CD4-positive, alpha-beta T cell treated with Interleukin-6 at 100 ng/mL for 8 hours (primary cell): ENCODE measurements at places on chromosomes 2 and 18.

DNA sequence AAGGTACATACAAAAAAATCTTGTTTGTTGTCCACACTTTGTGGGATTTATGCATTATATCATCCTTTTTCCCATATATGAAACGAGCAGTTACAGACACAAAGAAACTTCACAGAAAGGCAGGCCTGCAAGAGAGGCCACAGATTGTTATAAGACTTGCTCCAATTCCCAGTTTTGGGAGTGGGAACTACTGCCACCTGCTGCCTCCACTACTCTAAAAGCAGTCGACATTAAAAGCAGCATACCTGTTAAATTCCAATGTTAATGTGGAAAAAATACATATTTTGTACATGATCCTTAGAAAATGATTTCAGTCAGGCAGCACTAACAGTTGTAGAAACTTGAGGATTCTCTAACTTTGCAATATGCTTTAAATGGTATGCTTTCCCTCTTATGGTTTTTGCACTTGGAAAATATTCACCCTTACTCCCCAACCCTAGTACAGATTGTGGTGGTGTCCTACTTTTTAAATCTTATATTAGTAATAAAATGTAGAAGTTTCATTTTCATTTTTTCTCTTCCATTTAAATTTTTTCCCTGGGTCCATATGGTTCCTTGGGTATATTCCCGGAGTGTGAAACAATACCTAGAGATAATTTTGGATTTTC is 37.9 kb downstream of the SLC38A11 start:
- no peak for DNase-seq

DNA sequence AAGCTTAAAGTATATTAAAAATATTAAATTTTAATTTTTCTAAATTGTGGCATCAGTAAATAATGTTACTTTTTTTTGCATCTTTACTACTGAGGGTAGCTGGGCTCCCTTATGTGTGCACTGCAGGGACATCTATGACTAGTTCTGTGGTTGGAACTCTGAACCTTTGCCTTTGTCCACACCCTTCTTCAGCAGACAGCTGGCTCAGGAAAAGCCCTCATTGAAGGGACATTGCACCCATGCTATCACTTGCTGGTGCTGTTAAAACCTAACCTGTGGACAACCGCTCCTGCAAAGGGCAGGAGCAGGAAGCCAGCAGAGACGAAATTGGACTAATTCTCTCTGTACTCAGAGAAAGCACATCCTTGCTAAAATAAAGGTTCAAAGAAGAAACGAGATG is 30.1 kb downstream of the MOCOS start:
- DNase-seq = no peak

GRCh38 chr2:239274391-239275043 is 126.3 kb downstream of the HDAC4 start:
- no peak for DNase-seq

DNA sequence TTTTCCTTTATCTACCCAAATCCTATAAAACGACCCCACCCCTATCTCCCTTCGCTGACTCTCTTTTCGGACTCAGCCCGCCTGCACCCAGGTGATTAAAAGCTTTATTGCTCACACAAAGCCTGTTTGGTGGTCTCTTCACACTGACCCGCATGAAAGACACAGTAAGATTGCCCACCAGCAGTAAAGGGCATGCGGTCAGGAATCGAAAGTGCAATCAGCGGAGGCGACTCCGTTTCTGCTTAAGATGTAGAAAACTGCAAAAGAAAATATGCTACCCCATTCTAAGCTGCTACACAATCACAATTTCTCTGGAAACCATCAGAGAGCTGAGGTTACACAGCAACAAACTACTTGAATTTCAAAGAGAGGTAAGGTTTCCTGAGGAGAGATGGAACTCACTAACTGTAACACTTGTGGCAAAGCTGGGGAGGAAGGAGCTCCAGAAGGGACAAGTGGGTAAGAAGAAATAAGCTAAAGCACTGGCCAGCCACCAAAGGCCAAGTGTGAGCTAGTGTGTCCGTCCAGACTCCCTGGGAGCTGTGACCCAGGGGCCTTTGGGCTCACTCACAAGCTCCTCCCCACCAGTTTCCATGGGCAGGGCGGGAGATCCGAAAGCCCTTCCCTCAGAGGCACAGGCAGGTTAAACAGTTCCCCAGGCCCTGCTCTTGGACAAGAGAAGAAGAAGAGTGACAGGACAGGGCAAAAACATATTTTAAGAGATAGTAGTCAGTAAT is 72.8 kb upstream of the TGFA start:
- DNase-seq = no peak

GRCh38 chr2:241007880-241008710 is 9.7 kb downstream of the SNED1 start:
- no peak for DNase-seq

DNA sequence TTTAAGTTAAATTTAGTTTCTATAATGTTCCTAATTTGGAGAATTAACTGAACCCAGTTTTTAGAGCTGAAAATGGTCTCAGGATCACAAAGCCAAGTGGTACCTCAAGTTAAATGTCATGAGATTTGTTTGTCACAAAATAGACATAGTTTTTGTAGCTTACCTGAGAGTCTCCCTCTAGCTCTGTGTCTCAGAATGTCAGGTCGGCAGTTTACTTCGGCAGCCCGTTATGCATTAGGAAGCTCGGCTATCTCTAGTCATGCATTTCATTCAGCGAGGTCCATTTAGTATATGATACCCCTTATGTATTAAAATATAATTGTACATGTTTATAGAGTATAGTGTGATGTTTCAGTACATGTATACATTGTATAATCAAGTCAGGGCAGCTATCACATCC is 155.6 kb downstream of the EML6 start:
- no peak for DNase-seq
